HFF-Myc (cell line): ENCODE measurements at places on chromosomes 12 and 14.

- no peak for DNase-seq
These were observed 33.8 kb downstream of the FBRSL1 start for GRCh38 chr12:132523576-132524331.

- no peak for DNase-seq
These were observed 4.4 kb upstream of the FOS start for GRCh38 chr14:75274050-75274898.

GRCh38 chr12:77741974-77742517 is 88.6 kb upstream of the NAV3 start:
- no peak for DNase-seq

DNA sequence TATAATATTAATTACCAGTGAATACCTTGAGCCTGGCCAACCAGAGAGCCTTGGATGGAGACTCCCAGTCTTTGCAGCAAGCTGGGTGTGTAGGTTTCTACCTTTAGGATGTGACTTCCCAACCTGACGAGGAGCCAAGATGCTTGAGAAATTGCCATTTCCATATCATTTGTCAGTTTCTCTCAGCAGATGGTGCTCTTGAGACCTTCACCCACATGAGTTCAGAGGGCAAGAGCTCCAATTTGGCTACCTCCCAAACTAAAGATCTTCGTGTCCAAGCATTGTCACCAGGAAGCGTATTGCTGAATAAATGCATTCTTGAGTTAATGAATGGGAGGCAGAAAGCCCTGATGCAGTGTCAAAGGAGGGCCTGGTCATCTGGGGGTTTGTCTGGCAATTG is 106.4 kb upstream of the TBX5 start:
- DNase-seq: no peak

GRCh38 chr12:122834104-122834920 is 945 bp upstream of the HIP1R start:
- DNase-seq: no peak

DNA sequence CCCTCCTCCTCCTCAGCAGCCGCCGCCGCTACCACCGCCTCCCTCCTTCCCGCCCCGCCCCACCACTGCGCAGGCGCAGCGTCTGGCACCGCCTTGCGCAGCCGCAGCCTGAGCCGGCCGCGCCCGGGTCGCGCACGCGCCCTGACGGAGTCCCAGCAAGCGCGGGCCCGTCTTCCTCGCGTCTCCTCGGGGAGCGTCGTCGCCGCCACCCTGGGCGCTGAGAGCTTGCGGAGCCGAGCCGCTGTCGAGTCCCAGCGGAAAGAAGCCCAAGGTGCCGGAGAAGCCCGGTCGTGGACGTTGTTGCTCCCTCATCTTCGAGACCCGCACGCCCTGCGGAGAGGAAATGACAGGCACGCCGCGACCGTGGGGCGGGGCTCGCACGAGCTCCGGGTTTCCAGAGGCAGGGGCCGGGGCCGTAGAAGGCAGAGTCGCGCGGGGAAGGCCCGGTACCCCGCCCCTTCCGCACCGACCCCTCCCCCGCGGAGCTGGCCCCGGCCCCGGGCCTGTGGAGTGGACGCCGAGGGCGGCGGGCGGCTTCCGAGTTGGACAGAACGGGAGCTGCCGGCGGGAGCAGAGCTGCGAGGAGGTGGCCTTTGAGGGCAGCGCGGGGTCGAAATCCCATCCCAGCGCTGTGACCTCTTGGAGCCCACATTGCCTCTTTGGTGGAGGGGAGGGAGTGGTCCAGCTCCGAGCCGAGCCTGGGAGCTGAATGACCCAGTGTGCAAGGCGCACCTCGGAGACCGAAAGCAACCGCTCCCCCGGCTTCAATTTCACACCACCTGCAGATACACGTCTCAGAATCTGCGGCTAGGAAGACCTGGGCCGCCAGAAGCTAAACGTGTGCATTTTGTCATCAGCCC is 469 bp upstream of the RAB35 start:
- peak; percentile 59 for DNase-seq

DNA sequence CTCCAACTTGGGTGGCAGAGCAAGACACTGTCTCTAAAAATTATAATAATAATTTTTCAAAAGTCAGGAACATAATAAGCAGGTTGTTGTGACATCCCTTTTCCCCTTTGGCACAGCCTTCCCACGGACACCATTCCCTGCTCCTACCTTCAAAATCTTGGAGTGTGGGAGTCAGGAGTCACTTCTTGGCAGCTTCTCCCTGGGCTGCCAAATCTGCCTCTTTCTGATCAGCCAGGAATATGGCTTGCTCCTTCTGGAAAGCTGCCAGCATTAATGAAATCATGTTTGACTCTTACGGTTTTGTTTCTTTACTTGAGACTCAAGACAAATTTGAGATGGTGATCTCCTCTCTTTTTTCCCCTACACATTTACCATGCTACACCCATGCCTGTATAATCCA is 391.4 kb upstream of the SYT1 start:
- DNase-seq: no peak

- no peak for DNase-seq
These were observed 16.2 kb downstream of the SYNE3 start for GRCh38 chr14:95500201-95500681.

- no peak for DNase-seq
These were observed 97.8 kb downstream of the VRK1 start for GRCh38 chr14:96894966-96895365.

DNA sequence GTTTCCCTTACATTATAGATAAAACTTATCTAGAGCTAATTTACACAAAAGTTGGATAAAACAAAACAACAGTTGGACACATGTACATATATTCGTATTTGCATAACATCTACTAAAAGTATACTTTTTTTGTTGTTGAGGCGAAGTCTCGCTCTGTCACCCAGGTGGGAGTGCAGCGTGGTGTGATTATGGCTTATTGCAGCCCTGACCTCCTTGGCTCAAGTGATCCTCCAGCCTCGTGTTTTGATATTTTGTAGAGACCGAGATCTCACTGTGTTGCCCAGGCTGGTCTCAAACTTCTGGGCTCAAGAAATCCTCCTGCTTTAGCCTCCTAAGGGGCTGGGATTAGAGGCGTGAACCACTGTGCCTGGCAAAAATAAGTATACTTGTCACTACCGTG is 9.4 kb downstream of the SYNE2 start:
- no peak for DNase-seq

DNA sequence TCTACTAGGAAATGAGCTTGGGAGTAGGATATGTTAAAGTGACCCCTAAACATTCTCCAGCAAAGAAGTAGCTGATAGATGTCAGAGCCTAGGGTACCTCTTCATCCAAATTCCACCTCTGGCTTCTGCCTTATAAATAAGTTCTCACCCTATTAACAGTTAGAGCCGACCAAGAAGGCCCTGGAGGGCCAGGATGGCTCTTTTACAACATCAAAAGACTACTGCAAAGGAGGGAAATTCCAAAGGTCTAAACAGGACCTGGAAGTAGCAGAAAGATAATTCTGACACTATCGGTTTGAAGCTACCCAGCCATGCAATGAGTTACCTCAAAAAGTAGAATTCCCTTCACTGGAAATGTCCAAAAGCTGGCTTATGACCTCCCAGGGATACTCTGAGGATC is 90.0 kb downstream of the PPM1H start:
- DNase-seq: no peak

DNA sequence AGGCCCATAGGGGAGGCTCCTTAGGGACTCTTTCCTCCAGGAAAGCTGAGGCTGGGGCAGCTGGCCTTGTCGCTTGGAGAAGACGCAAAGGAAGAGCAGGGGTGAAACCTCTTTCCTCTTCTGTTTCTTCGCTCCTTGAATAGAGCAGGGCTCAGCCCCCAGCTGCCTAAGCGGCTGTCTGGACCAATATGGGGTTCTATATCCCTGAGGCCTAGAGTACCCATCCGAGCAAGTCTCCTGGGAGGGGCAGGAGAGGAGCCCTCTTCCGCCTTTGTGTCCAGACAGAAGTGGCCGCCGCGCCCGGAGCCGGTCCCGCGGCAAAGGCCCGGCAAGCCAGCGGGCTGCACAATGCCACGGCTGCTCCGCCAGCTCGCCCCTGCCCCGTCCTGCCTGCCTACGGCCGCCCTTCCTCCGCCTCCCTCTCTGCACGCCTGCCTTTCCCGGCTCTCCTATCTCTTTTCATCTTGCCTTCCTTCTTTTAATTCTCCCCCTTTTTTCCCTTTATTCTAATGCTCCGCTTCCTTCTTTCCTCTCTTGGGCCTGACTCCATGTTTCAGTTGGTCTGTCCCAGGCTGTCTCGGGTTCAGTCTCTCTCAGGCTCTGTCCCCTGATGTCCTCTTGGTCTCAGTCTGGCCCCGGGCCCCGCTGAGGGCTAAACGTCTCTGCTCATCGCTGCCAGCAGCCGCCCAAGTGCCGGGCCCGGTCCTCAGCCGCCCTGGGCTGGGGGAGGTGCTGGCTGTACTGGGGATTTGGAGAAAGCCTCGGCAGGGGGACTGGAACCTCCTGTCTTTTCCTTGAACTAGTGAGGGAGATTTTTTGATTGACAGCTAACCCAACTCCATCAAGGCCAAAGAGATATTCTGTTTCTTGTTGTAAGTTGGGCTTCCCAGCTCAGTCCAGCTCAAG is 2.5 kb upstream of the HOXC9 start:
- no peak for DNase-seq

GRCh38 chr12:50181691-50182090 is 14.5 kb upstream of the CERS5 start:
- no peak for DNase-seq

GRCh38 chr12:132219323-132219722 is 75.1 kb downstream of the NOC4L start:
- DNase-seq: no peak

DNA sequence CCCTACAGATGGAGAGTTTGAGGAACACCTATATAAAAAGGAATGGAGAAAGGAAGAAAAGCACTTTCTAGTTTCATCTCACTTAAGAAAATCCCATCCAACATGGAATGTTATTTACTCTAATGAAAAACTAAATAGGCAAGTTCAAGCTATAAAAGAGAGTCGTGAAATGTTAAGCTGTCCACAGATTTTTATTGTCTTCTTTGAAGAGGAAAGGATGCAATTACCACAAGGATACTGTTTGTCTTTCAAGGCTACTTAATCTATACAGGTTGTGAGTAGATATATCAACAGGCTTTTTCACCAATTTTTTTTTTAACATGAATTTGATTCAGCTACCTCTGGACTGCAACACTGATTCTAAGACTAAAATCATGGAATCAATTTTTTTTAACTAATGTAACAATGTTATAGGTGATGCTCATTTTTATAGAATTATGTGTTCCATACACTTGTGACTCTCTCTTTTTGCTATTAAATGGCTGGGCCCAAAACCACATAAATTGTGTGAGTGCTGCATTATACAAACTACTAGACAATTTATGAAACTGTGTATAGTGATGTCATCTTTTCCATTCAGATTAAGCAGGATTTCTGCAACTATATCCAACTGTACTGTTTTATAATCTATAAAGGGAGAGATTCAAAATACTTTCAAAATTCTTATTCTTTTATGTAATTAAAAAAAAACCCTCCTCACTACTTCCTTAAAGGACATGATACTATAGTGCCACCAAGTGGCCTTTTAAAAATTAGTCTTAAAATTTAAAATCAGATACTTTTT is 26.8 kb upstream of the BMAL2 start:
- no peak for DNase-seq

DNA sequence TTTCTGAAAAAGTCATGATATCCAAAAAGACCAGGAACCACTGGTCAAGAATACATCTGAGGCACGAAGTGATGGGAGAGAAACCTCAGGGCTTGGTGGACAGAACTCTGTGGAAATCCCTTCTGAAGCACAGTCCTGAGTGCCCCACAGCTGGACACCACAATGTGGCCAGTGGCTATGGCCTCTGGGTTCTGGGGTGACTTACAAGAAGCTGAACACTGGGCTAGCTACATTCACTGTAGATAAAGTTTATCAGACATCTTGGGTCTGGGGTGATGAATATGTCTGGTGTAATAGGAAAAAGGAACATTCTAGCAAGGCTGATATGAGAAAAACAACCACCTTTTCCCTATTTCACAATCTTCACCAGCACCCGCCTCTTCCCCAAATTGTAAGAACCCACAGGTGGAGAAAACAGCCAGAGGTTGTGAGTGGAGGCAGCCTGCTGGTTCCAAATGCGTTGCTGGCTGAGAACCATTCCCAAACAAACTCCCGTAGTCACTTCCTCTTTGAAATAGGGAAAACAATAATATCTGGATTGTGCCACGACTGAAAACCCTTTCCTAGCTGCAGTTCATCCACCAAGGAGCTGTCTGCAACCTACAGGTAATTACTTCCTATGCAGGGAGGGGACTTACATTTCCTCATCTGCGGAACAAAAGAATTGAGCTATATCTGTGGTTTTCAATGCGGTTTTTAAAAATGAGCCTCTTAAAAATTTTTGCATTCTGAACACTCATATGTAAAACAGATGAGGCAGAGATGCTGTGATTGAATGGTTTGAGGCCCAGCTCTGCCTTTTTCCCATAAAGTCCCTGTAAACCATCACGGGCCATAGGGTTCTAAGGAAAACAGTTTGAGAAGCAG is 193.6 kb downstream of the SLC41A2 start:
- DNase-seq: peak; percentile 16

GRCh38 chr12:80802652-80803400 is 86.1 kb downstream of the MYF5 start:
- no peak for DNase-seq

- DNase-seq: no peak
These were observed 8.7 kb upstream of the ZNF385A start for GRCh38 chr12:54393207-54393609.

GRCh38 chr12:124599074-124599999 is 31.9 kb upstream of the NCOR2 start:
- no peak for DNase-seq

GRCh38 chr12:64760808-64761573 is 1.8 kb upstream of the GNS start:
- DNase-seq: no peak

- no peak for DNase-seq
These were observed 256.4 kb upstream of the PWP1 start for GRCh38 chr12:107429006-107429705.

DNA sequence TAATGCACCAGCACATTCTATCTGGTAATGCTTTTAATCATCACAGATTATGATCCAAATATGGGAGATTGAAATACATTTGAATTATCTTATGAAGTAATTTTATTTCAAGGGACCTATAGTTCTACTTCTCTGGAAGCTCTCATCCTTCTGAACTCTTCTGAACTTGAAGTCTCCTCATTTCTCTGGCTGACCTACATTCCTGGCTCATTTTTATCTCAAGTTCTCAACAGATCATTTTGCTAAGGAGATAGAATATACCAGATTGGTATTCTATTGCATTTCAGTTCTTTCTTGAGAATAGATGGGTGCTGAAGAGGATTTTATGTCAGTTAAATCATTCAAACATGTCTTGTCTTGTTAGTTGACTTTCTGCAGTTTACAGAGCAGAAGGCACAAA is 7.9 kb downstream of the HMGA2 start:
- DNase-seq: no peak

DNA sequence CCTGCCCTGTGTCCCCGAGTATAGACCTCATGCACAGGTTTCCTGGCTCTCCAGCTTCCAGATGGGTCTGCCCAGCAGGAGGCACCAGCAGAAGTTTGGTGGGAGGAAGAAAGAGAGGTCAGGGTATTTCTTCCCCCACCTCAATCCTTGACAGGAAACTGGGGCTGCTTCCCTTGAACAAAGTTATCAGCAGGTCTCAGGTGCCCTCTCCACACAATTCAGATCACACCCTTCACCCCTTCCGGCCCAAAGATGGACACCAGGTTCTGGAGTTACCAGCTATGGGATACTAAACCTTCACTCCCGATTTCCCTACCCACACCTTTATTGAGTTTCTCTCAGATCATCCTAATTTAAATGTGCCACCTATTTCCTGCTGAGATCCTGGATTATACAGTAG is 1.2 kb downstream of the SART3 start:
- no peak for DNase-seq

GRCh38 chr12:31236998-31237637 is 88.8 kb downstream of the SINHCAF start:
- no peak for DNase-seq
